Endodermal cell (in vitro differentiated cells): ENCODE measurements at places on chromosomes 1 and 21. TPM values are rescaled to one million over a fixed set of nuclear protein-coding genes. Genes with fewer than 3 reads are reported as not detected.

DNA sequence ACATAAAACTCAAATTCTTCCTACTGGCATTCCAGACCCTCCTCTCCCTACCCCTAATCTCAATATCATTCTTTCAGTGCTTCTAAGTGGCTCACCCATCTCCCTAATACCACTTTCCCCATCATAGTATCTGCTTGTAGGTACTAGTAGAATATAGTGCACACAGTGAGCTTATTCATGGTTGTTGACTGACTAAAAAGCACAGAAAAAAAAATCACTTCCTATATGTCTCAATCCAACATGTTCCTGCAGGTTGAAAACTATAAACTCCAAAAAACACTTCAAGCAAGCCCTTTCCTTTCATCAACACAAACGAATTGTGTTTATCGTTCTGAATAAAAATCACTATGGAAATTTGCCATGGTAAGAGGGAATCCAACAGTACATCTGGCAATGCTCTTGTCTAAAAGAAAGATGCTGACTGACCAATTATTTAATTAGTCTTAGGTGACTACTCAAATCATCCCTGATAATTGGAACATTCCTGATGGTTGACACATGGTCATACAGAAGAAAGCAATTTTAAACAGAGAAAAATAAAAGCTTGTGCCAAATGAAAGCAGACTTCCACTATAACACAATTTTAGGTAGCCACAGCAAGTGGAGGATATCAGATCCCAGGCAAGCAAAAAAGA, 87.1 kb downstream of the NDUFS5 start:
- H3K27ac ChIP-seq, result no peak overlapping the region
- DNase-seq, result no peak
- H3K36me3 ChIP-seq, result no peaks in the 10 kb centered on the region
- H3K27me3 ChIP-seq, result no peaks in the 10 kb centered on the region
- peaks cover 4% of the 10 kb centered on the region for H3K4me1 ChIP-seq
- H3K4me3 ChIP-seq, result no peak overlapping the region

DNA sequence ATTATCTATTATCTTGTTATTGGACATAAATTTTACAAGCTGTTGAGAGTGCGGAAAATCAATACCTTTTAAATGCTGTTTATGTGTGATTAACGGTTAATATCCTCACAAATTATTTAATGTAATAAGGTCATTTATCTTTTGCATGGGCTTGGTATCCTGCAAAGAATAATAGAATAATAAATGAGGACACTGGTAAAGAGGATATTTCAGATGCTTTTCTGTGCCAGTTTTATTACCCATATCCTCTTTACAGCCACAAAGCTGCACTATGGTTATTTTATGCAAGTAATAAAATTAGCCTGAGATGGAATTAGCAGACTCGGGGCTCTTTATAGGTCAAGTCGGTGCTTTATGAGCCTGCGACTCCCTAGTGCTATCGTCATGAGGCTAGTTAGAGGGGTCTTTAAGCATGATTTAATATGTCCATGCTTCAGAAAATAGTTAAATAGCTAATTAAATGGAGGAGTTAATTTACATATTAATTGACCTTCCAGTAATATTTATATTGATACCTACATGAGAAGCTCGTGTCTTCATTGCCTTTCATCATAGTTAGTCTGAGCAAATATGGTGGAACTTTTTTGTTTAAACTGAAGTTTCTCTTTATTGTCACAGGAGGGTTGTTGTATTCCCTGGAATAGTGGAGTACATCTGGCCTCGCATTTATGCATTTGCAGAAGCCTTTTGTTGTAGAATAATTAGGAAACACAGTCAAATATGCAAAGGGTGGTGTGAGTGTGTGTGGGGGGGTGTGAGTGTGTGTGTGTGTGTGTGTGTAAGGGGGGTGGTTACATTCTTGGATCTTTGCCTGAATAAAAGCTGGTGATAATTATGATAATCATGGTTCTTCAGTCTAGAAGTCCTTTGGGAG, 120.3 kb downstream of the ATG4C start:
- no peak for DNase-seq
- H3K4me3 ChIP-seq, result no peak overlapping the region
- H3K27ac ChIP-seq, result no peak overlapping the region
- H3K4me1 ChIP-seq, result no peaks in the 10 kb centered on the region
- no peaks in the 10 kb centered on the region for H3K36me3 ChIP-seq

The POGZ gene
- total RNA-seq, result 127 and 138 TPM in 2 replicates

DNA sequence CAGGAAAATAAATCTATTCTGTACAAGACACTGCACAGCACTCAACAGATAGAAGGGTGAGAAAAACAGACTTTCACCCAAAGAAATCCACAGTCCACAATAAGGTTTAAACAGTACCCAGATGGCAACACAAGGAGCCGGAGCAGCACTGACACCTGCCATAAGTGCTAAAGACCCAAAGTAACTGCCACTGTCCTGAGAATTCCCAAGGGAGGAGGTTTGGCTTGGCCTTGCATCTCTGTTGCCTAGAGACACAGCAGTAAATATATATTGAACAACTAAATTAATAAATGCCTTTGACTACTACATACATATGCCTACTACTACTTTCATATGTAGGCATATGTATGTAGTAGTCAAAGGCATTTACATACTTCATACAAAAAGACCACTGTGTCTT, 68.0 kb downstream of the VAV3 start:
- DNase-seq, result no peak
- no peaks in the 10 kb centered on the region for H3K36me3 ChIP-seq
- no peak overlapping the region for H3K27ac ChIP-seq
- no peaks in the 10 kb centered on the region for H3K27me3 ChIP-seq
- no peak overlapping the region for H3K4me3 ChIP-seq

The TRABD2B gene
- total RNA-seq, result 19.0 and 28.0 TPM in 2 replicates

GRCh38 chr1:173205146-173206051, 1.7 kb downstream of the TNFSF4 start:
- H3K36me3 ChIP-seq, result no peaks in the 10 kb centered on the region
- no peak overlapping the region for H3K27ac ChIP-seq
- peaks cover 3% of the 10 kb centered on the region for H3K4me1 ChIP-seq
- no peaks in the 10 kb centered on the region for H3K27me3 ChIP-seq

The USP24 gene
- 56.6 and 68.2 TPM in 2 replicates for total RNA-seq

GRCh38 chr1:113074237-113074636, 1.2 kb downstream of the LRIG2 start:
- H3K4me3 ChIP-seq, result peak overlapping the region; percentile 99
- no peaks in the 10 kb centered on the region for H3K27me3 ChIP-seq
- H3K36me3 ChIP-seq, result peaks cover 25% of the 10 kb centered on the region
- H3K4me1 ChIP-seq, result peaks cover 4% of the 10 kb centered on the region
- no peak overlapping the region for H3K27ac ChIP-seq
- DNase-seq, result no peak

- H3K4me1 ChIP-seq, result no peaks in the 10 kb centered on the region
- peaks cover 66% of the 10 kb centered on the region for H3K27me3 ChIP-seq
- no peak for DNase-seq
- no peak overlapping the region for H3K27ac ChIP-seq
Measured at GRCh38 chr1:25610822-25611630, 5.6 kb upstream of the MAN1C1 start.

The LCE2C gene
- not detected in 3 replicates for total RNA-seq

The MEX3A gene
- 88.0 and 94.3 TPM in 2 replicates for total RNA-seq

- H3K27me3 ChIP-seq, result no peaks in the 10 kb centered on the region
- no peaks in the 10 kb centered on the region for H3K36me3 ChIP-seq
- no peak overlapping the region for H3K4me3 ChIP-seq
- H3K4me1 ChIP-seq, result peaks cover 2% of the 10 kb centered on the region
- no peak for DNase-seq
Measured at GRCh38 chr1:203168991-203169390, 6.6 kb downstream of the MYBPH start.

DNA sequence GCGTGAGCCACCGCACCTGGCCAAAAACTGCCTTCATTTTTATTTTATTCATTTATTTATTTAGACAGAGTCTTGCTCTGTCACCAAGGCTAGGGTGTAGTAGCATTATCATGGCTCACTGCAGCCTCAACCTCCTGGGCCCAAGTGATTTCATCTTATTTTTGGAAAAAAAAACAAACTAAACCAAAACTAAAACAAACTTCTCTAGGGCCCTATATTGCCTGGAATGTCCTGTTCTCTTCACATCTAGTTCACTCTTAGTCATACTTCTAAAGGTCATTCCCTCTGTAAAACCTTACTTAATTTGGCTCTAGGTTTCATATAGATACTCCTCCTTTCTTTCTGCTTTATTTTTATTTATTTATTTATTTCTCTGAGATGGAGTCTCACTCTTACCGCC, 15.6 kb downstream of the RPS27 start:
- no peaks in the 10 kb centered on the region for H3K36me3 ChIP-seq
- DNase-seq, result no peak
- no peaks in the 10 kb centered on the region for H3K27me3 ChIP-seq
- H3K4me3 ChIP-seq, result no peak overlapping the region
- H3K27ac ChIP-seq, result no peak overlapping the region

DNA sequence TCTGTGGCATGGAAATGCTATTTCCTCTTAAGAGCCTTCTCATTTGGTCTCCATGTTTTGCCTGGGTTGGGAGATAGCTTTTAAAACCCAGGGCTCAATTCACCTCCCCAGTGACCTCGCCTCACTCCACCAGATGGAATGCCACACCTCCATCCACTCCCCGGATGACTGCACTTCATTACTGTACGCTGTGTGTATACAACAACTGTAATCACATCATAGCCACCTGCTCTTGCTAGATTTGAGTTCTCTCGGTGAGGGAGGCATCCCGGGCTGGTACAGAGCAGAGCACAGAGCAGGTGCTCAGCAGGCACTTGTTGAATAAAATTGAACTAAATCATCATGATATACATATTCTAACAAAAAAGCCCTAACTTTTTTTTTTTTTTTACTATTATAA, 26.0 kb downstream of the SDE2 start:
- no peak for DNase-seq
- no peaks in the 10 kb centered on the region for H3K27me3 ChIP-seq
- H3K4me3 ChIP-seq, result no peak overlapping the region
- no peaks in the 10 kb centered on the region for H3K4me1 ChIP-seq
- no peak overlapping the region for H3K27ac ChIP-seq

- peak; percentile 77 for DNase-seq
- no peaks in the 10 kb centered on the region for H3K36me3 ChIP-seq
- no peaks in the 10 kb centered on the region for H3K4me1 ChIP-seq
- H3K4me3 ChIP-seq, result no peak within 1 kb of the TSS
- H3K27ac ChIP-seq, result no peak within 1 kb of the TSS
- peaks cover 50% of the 10 kb centered on the region for H3K27me3 ChIP-seq
Measured at GRCh38 chr1:34176830-34177603, at the start of gene C1orf94. TSS of gene C1orf94 (plus strand) at chr1:34176907. CDS start at chr1:34177790, 883 bp downstream.

The HES3 gene
- total RNA-seq, result not detected in 3 replicates

DNA sequence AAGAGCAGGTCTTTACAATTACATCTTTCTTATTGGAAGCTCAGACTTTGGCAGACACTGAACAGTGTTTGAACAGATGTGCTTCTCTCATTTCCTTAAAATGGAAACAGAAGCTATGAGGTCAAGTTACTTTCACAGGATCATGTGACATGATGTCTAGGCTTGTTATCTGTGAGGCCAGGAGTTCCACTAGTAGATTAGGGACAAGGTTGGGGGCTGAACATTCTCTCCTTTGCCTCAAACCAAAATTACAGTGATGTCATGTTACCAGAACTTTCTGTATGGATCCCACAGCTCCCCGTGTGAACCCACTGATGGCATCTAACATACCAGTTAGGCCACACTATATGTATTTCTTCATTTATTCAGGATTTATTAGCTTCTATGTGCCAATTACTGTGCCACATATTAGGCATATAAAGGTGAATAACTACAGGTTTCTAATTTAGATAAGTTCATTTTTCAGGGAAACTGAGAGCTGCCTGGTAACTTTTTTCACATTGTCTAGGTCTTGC, 6.0 kb downstream of the DYNLT5 start:
- H3K27me3 ChIP-seq, result peaks cover 10% of the 10 kb centered on the region
- no peak overlapping the region for H3K4me3 ChIP-seq
- H3K27ac ChIP-seq, result no peak overlapping the region
- no peaks in the 10 kb centered on the region for H3K4me1 ChIP-seq

- no peak for DNase-seq
- no peaks in the 10 kb centered on the region for H3K36me3 ChIP-seq
Measured at GRCh38 chr1:24185076-24185475, 2.0 kb downstream of the IFNLR1 start.

The CYP4Z1 gene
- total RNA-seq, result 0.20 TPM in 1 of 2 replicates, not detected in the other

DNA sequence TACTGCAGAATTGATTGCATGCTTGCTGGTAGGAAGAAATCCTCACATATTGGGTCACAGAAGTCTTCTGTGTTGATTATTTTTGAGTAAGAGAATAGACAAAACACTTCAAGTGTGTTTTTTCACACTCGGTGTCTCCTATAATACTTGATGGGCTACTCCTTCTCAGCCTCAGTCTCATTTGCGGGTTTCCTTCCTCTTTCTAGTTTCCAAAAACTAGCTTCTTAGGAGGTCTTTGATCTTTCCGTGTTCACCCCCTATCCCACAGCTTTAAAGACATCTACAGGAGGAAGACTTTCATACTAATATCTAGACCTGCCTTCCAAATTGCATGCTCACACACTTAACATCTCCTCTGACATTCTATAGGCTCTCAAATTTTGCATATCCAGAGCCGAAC, 40.7 kb upstream of the NTPCR start:
- DNase-seq, result no peak
- no peak overlapping the region for H3K27ac ChIP-seq
- H3K4me1 ChIP-seq, result no peaks in the 10 kb centered on the region
- H3K27me3 ChIP-seq, result peaks cover 7% of the 10 kb centered on the region

- no peak overlapping the region for H3K4me3 ChIP-seq
- H3K36me3 ChIP-seq, result no peaks in the 10 kb centered on the region
- DNase-seq, result no peak
- no peaks in the 10 kb centered on the region for H3K4me1 ChIP-seq
- peaks cover 9% of the 10 kb centered on the region for H3K27me3 ChIP-seq
Measured at GRCh38 chr1:57058652-57059501, 93.1 kb upstream of the C8B start.

DNA sequence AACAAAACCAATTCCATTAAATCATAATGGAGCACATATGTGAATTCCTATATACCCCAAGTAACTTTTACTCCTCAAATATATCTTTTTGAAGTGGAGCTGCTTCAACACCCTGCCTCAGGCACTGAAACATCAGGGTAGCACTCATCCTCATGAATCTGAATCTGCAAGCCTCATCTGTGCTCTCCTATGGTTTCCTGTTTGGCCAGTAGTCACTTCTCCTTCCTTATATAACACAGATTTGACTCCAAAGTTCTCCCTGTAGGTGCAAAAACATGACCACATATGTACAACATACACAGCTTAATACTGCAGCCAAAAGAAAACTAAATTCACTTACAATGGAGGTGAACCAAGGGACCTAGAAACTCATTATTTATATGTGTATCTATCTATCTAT, 7.2 kb downstream of the TRIT1 start:
- H3K27ac ChIP-seq, result no peak overlapping the region
- H3K4me3 ChIP-seq, result no peak overlapping the region
- H3K4me1 ChIP-seq, result peaks cover 5% of the 10 kb centered on the region
- H3K27me3 ChIP-seq, result no peaks in the 10 kb centered on the region
- peaks cover 29% of the 10 kb centered on the region for H3K36me3 ChIP-seq

GRCh38 chr1:37914719-37915475, 32.0 kb downstream of the INPP5B start:
- peak overlapping the region; percentile 4 for H3K4me3 ChIP-seq
- DNase-seq, result peak; percentile 53
- peaks cover 6% of the 10 kb centered on the region for H3K4me1 ChIP-seq
- H3K27ac ChIP-seq, result no peak overlapping the region
